ENCODE measurements at places on chromosomes 6 and 20.

DNA sequence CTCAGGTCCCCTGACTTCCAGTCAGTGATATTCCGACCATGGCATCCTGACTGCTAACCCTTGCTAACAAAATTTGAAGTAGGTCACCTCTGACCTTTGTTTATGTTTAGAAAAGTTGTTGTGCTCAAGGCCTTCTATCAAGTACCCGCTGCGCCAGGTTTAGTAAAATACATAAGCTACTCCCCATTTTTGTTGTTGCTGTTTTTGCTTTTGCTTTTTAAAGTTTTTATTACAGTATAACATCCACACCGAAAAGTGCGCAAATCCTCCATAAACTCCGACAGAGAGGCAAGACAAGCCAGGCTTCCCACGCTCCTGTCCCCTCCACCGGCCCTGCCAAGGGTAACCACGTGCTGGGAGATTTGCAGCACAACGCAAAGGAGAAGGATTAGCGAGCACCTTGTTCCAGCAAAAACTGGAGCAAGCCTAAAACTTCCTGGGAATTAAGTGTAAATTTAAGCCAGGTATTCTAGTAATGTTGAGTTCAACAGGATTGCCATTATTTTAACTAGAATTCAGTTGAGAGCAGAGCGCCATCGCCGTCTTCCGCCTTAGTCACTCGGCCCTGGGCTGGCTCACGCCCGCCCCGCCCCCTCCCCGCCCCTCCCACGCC lies 17.8 kb upstream of the HMGN4 start:
- no peak for DNase-seq

GRCh38 chr6:5098501-5099270 lies 13.5 kb downstream of the PPP1R3G start:
- no peak for DNase-seq

DNA sequence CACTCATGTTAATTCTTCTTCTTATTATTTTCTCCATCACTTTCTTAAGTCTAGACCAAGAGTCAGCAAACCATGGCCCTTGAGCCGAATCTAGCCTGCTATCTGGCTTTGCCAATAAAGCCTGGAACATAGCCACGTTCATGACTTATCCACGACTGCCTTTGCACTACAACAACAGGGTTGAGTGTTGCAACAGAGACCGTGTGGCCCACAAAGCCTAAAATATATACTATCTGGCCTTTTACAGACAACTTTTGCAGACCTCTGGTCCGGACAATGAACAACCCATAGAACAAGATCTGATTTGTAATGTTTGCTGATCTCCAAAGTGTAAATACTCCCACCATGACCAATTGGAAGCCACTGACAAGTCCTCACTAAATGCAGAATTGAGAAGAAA lies 140.5 kb upstream of the CDYL start:
- no peak for DNase-seq

GRCh38 chr6:30154709-30155519 lies 6.1 kb downstream of the TRIM10 start:
- DNase-seq: no peak

DNA sequence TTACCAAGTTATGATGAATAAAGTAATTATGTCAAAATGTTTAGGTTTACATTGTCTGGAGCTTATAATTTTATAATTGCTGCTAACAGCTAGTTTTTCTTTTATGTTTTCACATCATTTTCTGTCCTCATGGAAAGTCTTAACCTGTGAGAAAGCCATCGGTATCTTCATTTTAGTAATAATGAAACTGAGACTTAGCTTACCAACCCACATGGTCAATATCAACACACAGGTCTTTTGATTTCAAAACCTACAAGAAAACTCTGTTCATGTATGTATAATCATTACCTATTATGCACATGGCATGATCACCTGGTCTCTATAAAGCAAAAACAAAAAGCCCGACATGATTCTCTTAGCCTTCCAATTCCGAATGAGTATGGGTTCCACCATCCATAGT lies 61.9 kb downstream of the KCNQ5 start:
- DNase-seq: no peak

GRCh38 chr6:37357288-37357687 lies 3.5 kb downstream of the RNF8 start:
- DNase-seq: no peak

GRCh38 chr6:167399051-167399387 lies 74.1 kb downstream of the TTLL2 start:
- no peak for DNase-seq

Data from stimulated activated CD8-positive, alpha-beta memory T cell treated with anti-CD3 and anti-CD28 coated beads, Interleukin-4, amount 100 ng/mL, for 4 hours (primary cell).